ENCODE measurements at places on chromosomes 2 and 18.

- no peak for DNase-seq
Observed at GRCh38 chr2:61620244-61621159, 82.3 kb upstream of the XPO1 start.

DNA sequence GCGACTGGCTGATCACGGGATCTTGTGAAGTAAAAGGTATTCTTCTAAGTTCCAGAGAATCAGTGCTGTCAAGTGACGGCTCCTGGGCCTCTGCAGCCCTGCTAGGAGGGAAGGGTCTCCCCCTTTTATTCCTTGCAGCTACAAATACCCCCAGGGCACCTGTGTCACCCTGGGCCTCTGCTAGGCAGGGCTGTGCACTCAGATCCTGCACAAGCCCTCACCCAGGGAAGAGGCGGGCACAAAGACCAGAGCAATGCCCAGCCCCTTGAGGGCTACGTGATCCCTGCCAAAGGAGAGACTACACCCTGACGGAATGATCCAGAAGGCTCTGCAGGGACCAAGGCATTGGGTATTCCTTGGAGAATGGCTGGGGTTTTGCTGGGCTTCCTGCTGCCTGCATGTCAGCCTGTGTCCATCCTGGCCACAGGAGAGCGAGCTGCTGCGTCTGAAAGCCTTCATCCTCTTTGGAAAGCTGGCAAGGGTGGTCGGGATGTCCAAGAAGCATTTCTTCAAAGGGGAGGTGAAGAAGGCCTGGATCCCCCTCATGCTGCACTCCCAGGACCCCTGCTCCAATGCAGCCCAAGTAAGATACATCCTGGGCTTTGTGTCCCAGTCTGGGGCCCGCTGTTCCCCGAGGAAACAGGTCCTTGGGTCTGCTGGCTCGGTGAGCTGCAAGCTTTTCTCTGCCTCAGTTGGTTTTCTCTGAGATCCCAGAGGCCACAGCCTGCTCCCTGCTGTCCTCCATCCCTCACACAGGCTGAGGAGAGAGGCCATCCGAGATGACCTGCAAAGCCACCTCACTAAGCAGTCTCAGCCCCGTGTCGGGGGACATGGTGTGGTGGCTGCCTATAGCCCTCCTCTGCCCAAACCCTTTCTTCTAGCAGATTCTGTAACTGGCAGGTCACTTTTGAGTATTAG, 24.9 kb downstream of the HJURP start:
- no peak for DNase-seq

DNA sequence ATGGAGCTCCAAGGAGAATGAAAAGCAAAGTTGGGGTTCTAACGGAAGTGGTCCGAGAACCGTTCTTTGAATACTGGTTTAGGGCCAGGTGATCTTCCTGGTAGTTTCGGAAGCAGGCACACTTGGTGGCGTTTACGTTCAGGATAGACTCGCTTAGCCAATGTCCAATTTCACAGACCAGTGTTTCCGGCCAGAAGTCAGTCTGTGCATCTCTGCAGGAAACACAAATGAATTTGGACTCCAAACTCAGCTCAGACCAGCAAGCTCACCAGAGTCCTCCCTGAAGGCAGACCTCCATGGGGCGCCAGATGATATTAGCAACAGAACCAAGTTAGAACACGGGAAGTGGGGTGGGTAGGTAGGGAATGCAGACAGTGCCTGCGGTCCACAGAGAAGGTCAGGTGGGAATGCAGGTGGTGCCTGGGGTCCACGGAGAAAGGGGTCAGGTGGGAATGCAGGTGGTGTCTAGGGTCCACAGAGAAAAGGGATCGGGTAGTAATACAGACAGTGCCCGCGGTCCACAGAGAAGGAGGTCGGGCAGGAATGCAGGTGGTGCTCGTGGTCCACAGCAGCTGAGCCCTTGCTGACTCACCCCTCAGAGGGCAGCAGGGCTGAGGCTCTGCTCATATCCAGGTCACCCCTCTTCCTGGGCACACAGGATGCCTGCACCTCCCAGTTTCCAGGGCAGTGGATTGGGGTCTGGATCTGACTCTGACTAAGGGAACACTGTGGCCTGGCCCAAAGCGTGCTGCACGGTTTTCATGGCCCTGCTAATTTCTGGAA, 169.0 kb downstream of the MYT1L start:
- DNase-seq, result no peak

GRCh38 chr2:163375070-163375469, 360.7 kb downstream of the FIGN start:
- no peak for DNase-seq

DNA sequence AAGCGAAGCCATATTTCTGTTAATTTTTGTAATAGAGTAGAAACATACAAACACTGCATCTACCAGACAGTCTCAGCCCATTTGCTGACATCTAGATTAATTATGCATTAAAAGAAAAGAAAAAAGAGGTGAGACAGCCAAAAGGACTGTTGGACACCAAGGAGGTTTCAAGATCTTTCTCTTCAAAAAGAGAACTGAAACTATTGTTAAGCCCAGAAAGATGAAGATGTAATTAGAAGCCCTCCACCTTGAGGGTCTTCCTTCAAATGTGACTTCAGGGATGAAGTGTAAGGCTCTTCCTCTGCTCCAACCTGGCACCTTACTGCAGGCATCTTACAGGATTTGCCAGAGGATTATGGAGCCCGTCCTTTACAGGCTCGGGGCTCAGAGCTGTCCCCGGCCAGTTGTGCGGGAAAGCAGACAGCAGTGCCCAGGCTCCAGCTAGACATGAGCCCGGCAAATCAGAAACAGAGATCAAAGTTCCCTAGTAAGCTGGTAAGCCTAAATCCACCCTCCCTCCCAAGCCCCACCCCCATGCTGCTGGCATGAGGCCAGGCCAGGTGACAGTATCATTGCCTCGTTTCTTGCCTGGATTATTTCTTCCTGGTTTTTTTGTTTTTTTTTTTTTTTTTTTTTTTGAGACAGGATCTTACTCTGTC, 38.9 kb downstream of the ADI1 start:
- no peak for DNase-seq

GRCh38 chr2:9797681-9798556, 45.4 kb upstream of the TAF1B start:
- DNase-seq, result no peak

DNA sequence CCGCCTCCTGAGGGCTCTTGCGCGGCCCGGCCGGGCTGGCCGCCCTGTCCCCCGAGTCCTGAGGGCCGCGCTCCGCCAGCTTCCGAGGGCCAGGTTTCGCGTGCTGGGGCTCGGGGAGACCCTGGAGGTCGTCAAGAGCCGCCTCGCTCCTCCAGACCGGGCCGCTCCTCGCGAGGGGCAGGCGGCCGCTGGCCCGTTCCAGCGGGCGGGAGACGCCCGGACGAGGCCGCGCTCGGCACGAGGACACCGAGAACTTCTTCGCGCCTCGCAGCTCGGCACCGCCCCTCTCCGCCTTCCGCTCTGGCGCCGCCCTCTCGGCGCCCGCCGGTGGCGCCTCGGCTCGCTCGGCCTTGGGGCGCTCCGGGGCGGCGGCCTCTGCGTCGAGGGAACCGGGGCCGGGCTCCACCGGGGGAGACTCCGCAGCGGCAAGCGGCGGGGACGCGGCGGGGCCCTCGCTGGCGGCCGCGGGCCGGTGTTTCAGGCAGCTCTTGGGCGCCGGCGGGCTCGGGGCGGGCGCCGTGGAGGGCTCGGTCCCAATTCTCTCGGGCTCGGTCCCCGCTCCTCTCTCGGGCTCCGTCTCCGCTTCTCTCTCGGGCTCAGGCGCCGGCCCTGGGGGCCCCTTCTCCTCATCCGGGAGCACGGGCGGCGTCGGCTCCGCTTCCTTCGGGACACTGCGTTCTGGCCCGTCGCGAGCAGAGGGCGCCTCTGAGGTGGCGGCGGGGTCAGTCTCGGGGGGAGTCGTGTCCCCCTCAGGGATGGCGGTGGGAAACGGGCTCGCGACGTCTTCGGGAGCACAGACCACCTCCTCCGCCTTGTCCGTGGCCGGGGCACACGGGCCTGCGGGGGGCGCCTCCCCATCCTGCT, 91.6 kb upstream of the MGAT4A start:
- no peak for DNase-seq

DNA sequence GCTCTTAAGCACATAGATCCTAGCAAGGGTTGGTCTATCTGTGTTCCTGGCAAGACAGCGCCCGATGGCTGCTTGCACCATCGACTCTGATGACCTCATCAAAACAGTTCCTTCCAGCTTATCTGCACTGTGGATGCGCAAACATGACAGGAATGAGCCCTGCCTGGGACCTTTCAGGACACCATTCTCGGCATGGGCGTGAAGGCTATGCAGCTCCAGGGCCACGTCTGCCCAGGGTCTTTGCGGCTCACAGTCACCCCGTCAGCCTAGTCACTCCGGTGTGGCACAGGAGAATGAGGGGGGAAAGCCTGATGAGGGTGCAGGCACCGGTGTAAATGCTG, 147.8 kb upstream of the TWIST2 start:
- DNase-seq, result no peak

GRCh38 chr2:224221455-224221913, 180.4 kb downstream of the FAM124B start:
- DNase-seq, result no peak

- no peak for DNase-seq
Observed at GRCh38 chr2:164275659-164276058, 345.6 kb downstream of the GRB14 start.

- DNase-seq, result no peak
Observed at GRCh38 chr2:231395188-231396057, at the start of gene B3GNT7. B3GNT7 (plus strand) TSS chr2:231395710; CDS start chr2:231395804, 94 bp downstream.
